ENCODE measurements at places on chromosomes 13 and 19.

DNA sequence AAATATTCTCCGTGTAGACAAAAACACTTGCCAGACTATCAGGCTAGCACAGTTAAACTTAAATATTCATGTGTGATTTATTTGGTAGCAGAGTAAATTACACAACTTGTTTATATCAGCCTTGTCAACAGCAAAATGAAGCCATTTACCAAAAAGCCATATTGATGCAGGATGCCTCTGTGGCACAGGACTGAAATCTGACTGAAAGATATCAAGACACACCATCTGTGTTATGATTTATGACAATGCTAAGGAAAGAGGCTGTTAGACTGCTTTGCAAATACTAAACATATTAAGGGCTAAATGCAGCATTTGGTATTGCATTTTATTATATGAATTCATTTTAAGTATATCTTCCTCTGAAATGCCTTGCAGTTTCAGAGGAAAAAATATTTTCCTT is 44.8 kb upstream of the FNDC3A start:
- DNase-seq = no peak

- no peak for DNase-seq
Observed at GRCh38 chr19:32421589-32422361, 16.2 kb downstream of the DPY19L3 start.

DNA sequence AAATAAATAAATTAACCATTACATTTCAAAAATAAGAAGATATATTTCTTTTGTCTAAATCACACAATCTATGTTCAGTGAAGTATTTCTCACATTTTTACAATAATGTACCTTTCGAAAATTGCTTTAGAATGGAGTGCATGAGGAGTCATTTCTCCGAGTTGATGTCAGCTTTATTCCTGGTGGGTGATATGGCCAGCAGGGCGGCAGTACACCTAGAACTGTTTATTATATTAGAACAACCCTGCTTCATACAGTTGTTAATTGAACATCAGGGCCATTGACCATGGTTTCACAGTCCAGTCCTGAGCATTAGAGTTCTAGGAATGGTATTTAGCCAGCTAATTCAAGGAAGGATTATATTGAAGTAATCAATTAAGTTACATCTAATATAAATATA is 696.3 kb upstream of the SLC10A2 start:
- no peak for DNase-seq

GRCh38 chr13:112447306-112447705 is 71.2 kb downstream of the SPACA7 start:
- DNase-seq = no peak

DNA sequence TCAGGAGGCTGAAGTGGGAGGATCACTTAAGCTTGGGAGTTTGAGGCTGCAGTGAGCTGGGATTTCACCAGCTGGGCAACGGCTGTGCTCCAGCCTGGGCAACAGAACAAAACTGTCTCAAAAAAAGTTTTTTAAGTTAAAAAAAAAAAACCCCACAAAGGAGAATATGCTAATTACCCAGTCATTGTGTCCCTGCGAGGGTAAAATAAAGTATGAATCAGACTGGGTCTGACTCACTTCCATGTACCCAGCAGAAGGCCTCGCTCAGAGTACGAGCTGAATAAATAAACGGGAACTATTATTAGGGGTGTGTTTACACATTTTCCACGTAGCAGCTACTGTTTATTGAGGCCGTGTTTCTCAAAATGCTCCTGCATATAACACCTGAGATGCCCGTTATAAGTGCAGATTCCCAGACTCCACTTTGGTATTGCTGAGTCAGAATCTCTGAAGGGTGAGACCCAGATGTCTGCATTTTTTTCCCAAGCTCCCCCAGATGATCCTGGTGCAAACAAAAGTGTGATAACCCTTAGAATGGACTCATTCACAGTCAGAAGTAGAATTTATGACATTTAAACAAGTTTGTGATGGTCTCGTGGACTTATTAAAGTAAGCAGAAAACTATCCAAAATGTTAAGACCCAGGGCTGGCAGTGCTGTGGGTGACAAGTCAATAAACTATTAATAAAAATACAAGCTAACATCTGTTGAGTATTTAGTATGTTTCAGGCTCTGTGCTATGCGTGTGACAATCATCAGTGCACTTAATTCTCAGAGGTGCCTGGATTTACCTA is 28.2 kb downstream of the KCNC3 start:
- peak; percentile 53 for DNase-seq

GRCh38 chr13:75685239-75685697 is 49.1 kb downstream of the LMO7 start:
- DNase-seq = peak; percentile 61

- DNase-seq = no peak
Observed at GRCh38 chr13:106513025-106513983, 22.2 kb downstream of the EFNB2 start.

GRCh38 chr13:36282821-36283432 is 14.7 kb downstream of the CCDC169 start:
- peak; percentile 30 for DNase-seq

GRCh38 chr19:45492627-45493470 is 4.0 kb downstream of the RTN2 start:
- peak; percentile 71 for DNase-seq

DNA sequence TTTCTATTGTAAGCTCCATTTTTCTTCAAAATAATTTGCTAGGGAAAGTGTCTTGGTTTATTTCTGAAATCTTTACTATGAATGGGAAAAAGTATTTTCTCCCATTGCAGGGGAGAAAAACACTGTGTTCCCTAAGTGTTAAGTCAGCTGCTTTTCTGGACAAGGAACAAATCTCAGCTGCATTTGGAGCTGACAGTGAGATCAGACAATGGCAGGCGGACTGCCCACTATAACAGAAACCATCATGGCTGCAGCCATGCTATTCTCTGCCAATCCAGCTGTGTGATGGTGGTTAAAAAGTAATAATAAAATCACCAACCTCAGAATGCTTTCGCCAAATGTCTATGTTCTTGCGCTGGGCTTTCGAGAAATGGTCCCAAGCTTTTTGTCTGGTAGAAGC is 302.7 kb downstream of the DNAJC15 start:
- no peak for DNase-seq

DNA sequence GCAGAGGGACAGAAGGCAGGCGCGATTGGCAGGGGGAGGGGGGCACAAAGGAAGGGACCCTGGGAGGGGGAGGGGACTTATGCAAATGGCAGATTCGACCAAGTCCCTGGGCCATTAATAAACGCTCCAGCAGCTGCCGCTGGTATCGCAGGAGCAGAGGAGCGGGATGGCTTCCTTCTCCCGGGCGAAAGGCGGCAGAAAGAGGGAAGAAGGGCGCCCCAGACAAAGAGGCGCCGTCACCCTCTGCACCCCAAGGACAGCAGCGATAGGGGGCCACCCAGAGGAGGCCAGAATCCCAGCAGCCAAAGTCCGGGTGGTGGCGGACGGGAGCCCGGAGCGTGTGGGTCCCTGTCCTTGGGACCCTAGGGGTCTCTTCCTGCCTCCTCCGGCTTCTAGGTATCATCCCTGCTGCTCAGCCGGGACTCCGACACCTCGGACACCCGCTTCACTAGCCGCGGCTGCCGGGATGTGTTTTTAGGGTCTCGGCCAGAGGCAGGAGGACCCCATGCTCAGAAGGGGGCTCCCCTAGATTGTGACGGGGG is 1.9 kb downstream of the PTPRS start:
- no peak for DNase-seq

DNA sequence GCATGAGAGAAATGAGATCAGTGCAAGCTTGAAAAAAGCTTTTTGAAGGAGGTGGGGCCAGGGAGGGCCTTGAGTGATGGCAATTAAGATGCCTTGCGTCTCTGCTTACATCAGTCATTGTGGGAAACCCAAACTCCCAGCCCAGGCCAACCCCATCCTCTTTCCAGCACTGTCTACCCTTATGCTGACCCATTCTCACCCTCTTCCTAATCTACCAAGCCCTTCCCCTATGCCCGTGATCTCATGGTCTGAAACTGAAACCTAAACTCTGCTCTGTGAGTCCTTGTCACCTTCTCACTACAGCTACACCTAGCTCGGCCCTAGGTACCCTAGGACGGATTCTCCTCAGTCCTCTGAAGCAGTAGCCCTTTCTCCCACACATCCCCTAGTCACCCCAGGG is 36.0 kb upstream of the SERP2 start:
- DNase-seq = no peak

GRCh38 chr13:75513271-75513670 is 24.4 kb downstream of the COMMD6 start:
- DNase-seq = no peak

- no peak for DNase-seq
Observed at GRCh38 chr19:1999856-2000515, 15.5 kb downstream of the BTBD2 start.
